Cardiac muscle cell (in vitro differentiated cells and primary cell): ENCODE measurements at places on chromosomes 3 and 15.

DNA sequence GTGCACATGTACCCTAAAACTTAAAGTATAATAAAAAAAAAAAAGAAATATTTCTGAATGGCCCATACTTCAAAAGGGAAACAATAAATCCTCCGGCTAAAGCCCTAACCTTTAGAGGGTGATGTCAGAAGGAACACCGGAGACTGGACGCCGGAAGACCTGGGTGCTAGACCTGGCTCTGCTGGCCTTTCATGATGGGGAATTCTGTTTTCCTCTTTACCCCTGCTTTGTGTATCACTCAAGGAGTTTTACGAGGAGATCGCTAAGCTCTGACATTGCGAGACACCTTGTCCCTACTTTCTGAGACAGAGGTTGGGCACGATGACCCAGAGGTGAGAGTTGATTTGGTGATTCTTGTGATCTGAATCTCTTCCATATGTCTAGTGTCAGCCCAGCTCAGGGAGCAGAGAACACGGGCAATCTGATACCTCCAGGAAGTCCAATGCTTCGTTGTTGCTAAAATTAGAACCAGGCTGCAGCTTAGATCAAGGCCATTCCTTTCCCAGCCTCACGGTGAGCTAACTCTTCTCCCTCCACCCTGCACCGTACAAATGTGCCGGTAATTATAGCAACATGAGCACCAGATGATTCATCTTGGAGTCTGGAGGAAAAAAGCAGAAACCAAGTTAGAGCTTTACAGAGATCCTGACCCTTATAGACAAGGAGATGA, 42.0 kb upstream of the CFAP161 start:
- peak; percentile 71 for DNase-seq

GRCh38 chr15:29736012-29736743, 86.1 kb downstream of the TJP1 start:
- no peak for DNase-seq

DNA sequence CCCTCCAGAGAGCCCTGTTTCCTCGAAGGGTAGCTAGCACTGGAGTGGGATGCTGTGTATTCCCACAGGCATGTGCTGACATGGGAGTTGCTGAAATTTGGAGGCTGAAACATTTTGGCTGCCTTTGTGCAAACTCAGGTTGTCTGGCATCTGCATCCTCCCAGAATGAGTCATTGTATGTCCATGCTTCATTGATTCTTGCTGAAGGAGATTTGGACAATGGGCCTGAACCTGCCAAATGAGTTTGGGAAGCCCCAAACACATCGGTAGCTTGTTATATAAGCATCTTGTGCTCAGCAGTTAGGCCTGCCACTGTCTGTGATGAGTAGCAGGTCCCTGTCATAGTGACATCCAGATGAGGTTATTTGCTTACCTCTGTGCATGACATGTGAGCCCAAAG, 160.0 kb downstream of the IL5RA start:
- DNase-seq = no peak

DNA sequence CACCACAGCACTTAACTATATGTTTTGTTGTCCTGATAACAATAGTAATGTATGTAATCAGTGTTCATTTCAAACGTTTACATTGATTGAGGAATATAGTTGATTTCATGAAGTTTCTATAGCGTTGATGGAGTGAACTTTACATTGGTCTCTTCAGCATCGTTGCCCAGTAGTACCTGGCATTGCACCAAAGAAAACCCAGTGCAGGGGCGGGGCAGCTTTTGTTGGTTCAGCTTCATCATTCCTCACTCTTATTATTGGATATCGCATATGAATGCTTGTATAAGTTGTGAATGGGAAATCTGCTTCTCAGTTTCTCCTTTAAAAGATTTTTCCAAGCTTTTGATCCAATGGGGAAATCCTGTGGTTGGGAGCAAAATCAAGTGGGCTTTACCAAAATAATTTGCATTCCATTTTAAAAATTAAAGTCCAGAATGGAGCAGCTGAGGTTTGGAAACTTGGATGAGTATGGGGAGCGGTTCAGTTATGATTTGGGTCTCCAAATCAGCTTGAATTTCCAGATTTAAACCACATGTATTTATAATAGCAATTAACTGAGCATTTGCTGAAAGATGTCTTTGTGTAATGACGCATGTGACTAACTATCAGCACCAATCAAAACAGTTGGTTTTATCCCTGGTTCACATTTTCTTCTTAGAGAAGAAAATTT, 213.7 kb downstream of the ALCAM start:
- DNase-seq = no peak

- peak; percentile 91 for DNase-seq
Observed at GRCh38 chr3:20405744-20406143, 219.7 kb upstream of the SGO1 start.

DNA sequence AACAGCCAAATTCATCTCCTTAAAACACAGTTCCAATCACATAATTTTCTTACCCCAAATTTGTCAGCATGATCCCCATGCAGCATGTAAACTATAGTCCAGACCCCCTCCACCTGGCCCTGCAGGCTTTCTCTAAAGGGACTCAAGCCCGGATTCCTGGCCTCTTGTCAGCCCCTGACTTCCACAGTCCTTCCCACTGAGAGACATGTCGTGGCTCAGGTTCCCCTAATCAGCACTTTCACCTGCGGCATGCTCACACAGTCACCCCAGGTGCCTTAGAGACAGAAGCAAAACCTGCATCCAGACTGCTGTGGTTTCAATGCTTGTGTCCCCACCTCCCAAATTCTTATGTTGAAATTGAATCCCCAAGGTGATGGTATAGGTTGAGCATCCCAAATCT, 372.7 kb upstream of the ATP10A start:
- DNase-seq = no peak

GRCh38 chr3:46517016-46517783, 19.4 kb downstream of the RTP3 start:
- DNase-seq = no peak

GRCh38 chr15:60399931-60400330, 2.1 kb upstream of the ANXA2 start:
- DNase-seq = no peak

DNA sequence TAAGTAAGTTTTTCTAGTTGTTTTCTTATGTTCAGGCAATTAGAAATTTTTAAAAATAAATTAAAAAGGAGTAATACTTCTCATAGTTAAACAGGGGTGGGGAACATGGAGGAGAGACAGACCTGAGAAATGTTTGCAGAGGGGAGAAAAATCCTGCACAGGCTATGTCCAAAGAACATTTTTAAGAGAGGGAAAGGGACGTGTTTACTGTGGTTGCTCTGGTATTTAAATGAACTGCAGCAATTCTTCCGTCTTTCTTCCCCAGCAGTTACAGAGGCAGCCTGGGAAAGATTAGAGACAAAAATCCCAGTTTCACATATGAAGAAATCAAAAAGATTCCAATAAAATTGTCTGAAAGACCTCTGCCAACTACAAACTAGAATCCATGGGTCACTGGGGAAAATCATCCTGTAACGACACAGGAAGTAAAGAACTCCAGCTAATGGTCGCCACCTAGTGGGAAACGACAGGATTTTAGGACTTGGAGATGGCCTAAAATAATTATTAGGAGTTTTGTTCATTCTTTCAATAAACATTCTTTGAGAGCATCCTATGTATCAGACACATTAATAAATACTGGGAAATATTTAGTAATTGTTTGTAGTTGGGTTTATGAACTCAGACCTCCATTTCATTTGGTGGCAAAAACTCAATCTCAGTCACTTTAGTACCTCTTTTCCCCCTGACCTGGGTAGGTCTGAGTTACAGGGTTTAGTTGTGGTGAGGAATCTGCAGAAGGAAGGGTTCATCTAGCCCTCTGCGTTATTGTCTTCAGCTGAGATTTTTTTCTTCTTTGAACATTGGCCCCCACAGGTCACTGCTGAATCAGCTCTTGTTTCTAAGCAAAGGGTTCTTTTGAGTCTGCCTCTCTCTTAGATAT, 69.9 kb upstream of the GOLIM4 start:
- DNase-seq = peak; percentile 85

- DNase-seq = no peak
Observed at GRCh38 chr3:130761730-130762311, 15.2 kb upstream of the PIK3R4 start.
